ENCODE measurements at places on chromosomes 3 and 15.

GRCh38 chr3:143414571-143415253, 295.1 kb downstream of the CHST2 start:
- DNase-seq, result no peak

GRCh38 chr15:77634266-77634962, 1.7 kb upstream of the LINGO1 start:
- peak; percentile 31 for DNase-seq

- no peak for DNase-seq
These were observed 244.0 kb downstream of the THSD4 start for GRCh38 chr15:71359246-71359645.

GRCh38 chr15:32952901-32953532, 235.2 kb downstream of the GREM1 start:
- DNase-seq, result no peak

- no peak for DNase-seq
These were observed 194.3 kb downstream of the IL5RA start for GRCh38 chr3:2915826-2916225.

GRCh38 chr3:141486496-141486745, 406 bp upstream of the RASA2 start:
- DNase-seq, result no peak

DNA sequence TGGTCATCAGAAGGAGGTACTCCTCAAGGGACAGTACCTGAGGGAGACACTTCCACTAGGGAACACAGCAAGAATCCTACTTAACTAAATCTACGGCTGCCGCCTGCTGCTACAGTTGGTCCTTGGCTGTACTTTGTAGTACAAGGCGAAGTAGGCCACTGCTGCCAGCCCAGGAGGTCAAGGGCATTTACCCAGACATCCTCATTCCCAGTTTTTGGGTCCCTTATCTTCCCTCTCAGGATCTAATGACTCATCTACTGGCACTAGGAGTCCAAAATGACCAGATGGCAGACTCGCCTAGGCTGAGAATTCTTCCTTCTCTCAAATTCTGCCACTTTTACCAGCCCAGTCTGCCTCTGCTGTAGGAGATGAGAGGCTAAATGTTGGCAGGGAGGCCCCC, 27.1 kb upstream of the LAMP3 start:
- DNase-seq, result no peak

DNA sequence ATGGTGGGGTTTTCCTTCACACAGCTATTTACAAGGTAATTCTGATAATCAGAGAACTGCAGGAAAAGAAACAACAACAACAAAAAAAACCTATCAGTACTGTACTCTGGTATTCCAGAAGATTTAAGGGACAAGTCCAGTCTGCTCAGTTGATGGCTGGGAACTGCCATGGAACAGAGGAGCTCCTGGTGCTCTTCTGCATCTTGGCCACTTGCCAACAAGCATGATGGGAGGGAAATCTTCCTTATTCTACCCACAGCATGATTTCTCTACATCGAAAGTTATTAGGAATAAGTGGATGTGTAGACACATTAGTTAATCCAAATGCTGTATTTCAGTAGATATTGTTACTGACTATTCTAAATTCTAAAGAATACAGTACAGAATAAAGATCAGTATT, 51.7 kb downstream of the RASGRP1 start:
- no peak for DNase-seq
